ENCODE measurements at places on chromosomes 16 and 17. TPM values are rescaled to one million over a fixed set of nuclear protein-coding genes. Genes with fewer than 3 reads are reported as not detected.

The NOS2 gene
- total RNA-seq, result not detected

The KRTAP4-3 gene
- not detected for total RNA-seq

The CRHR1 gene
- not detected for total RNA-seq

The RSKR gene
- 2.0 TPM for total RNA-seq

The CCL16 gene
- total RNA-seq, result not detected

The KCNAB3 gene
- 0.26 TPM for total RNA-seq

The HSPB9 gene
- not detected for total RNA-seq

The SKAP1 gene
- not detected for total RNA-seq

The CX3CL1 gene
- under 0.01 TPM for total RNA-seq

The DOC2A gene
- 0.34 TPM for total RNA-seq

The PRSS22 gene
- total RNA-seq, result not detected

The GLTPD2 gene
- total RNA-seq, result not detected

The OR1D2 gene
- not detected for total RNA-seq

The EVPL gene
- 0.16 TPM for total RNA-seq

The TMC7 gene
- total RNA-seq, result 0.52 TPM

The CCDC144A gene
- 7.9 TPM for total RNA-seq

The LLGL2 gene
- 0.47 TPM for total RNA-seq

The MT1F gene
- not detected for total RNA-seq

The QPRT gene
- total RNA-seq, result 41.6 TPM

The HDAC5 gene
- total RNA-seq, result 44.6 TPM

The TBC1D3E gene
- total RNA-seq, result not detected

The TLCD2 gene
- 8.7 TPM for total RNA-seq

The PAGR1 gene
- 12.3 TPM for total RNA-seq

The SPATA32 gene
- not detected for total RNA-seq

The KREMEN2 gene
- under 0.01 TPM for total RNA-seq

The EFCAB13 gene
- total RNA-seq, result 5.8 TPM

The RAB11FIP3 gene
- 17.5 TPM for total RNA-seq

The FAM20A gene
- total RNA-seq, result 11.2 TPM

The RMI2 gene
- total RNA-seq, result 1.5 TPM

The EIF4A3 gene
- 161 TPM for total RNA-seq

The SP2 gene
- 0.32 TPM for total RNA-seq

The KCNG4 gene
- not detected for total RNA-seq
